ENCODE measurements at places on chromosomes 1 and 21.

GRCh38 chr1:29974316-29974724 is 738.0 kb downstream of the PTPRU start:
- DNase-seq = peak; percentile 73

- no peak for DNase-seq
Observed at GRCh38 chr21:32308696-32309095, 10.0 kb downstream of the MRAP start.

GRCh38 chr21:42489991-42490390 is 6.0 kb downstream of the RSPH1 start:
- DNase-seq = no peak

- no peak for DNase-seq
Observed at GRCh38 chr21:41689289-41689583, 77.6 kb downstream of the RIPK4 start.

GRCh38 chr1:117857418-117857817 is 72.0 kb downstream of the GDAP2 start:
- no peak for DNase-seq

DNA sequence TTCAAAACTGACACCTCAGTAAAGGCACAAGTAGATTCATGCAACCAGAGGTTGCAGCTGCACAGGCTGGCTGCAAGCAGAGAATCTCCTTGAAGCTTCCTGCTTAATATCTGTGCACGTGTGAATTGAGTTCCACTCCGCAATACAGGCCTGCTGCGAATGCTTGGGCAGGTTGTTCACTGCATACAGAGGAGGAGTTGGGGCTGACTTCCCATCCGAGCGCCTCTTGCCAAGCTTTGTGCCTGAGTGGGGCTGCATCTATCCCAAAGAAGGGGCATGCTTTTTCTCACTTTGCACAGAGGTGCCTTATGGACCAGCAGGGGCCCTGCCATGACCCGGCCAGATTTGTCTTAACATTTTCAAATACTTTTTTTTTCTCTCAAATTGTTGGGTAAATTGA is 17.9 kb upstream of the PADI1 start:
- DNase-seq = no peak

GRCh38 chr21:39611551-39612190 is 1.1 kb upstream of the B3GALT5 start:
- DNase-seq = peak; percentile 5

GRCh38 chr1:35930593-35931445 is at the start of gene AGO3:
Gene AGO3, plus strand, starts transcription at chr1:35931105. Its CDS starts 322 bp downstream, at chr1:35931427.
- DNase-seq = peak; percentile 74

- no peak for DNase-seq
Observed at GRCh38 chr1:220811695-220812094, 25.0 kb downstream of the MTARC1 start.

DNA sequence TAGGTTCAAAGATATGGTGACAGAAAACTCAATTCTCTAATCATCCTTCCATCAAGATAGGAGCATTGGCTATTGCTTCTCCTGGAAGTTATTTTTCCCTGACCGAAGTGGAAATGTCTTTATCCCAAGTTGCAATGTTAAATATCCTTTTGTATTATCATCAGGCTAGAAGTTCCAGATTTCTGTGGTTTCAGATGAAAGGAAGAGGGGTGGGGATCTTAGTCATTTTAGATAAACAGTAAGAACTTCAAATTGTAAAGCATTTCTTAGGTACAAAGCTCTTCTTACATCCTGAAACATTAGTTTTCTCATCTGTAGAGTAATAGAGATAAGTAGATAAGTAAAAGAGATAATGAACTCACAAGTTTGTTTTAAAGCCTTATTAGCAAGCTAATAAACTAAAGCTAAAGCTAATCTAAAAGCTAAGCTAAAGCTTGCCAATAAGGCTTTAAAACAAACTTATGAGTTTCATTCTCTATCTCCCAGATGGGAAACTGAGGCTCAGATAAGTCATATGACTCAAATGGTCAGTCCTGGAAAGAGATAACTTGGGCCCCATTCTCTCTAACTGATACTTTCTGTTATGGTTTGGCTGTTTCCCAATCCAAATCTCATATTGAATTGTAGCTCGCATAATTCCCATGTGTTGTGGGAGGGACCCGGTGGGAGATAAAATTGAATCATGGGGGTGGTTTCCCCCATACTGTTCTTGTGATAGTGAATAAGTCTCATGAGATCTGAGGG is 99.2 kb upstream of the KCNK2 start:
- peak; percentile 45 for DNase-seq

DNA sequence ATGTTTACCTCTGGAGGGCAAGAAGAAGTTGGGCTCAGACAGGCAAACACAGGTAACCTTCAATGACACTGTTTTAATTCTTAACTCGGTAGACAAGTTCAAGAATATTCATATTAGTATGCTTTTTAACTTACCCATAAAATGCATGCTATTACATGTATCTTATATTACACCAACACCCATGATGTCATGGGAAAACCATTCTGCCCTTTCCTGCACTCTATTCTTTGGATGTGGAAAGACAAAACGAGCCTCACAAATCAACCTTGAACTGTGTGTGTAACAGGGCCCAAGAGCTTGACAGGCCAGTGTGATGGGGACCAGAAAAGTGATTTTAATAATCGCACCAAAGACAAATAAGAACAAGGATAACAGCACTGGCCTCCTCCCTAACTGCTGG is 22.6 kb upstream of the RAP1GAP start:
- DNase-seq = no peak

GRCh38 chr1:233097959-233098580 is 147.7 kb downstream of the NTPCR start:
- DNase-seq = no peak

DNA sequence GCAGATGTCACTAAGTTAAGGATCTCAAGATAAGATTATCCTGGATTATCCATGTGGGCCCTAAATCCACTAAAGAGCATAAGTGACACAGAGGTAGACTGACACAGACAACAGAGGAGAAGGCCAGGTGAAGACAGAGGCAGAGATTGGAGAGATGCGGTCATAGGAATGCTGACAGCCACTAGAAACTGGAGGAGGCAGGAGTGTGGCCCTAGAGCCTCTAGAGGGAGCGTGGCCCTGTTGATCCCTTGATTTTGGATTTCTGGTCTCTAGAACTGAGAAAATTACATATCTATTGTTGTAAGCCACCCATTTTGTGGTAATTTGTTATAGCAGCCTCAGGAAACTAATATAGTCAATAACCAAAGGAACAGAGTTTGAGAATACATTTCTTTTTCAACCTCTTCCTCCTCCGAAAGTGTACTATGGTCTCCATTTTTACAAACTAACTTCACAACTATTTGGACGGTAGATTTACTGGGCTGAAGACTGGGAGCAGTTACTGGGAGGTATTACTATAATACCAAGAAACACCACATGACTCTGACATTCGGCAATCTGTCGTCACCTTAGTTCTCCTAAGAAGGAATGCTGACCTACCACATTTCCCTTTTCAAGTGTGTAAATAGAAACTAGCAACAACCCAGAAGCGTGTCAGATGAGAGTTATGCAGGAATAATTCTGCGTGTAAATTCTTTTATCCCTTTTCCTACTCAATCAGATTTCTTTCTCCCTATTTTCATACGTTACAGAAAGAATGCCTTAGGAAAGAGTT is 116.0 kb upstream of the ZNHIT6 start:
- DNase-seq = no peak

- peak; percentile 88 for DNase-seq
Observed at GRCh38 chr1:214993419-214993818, 89.1 kb upstream of the KCNK2 start.

DNA sequence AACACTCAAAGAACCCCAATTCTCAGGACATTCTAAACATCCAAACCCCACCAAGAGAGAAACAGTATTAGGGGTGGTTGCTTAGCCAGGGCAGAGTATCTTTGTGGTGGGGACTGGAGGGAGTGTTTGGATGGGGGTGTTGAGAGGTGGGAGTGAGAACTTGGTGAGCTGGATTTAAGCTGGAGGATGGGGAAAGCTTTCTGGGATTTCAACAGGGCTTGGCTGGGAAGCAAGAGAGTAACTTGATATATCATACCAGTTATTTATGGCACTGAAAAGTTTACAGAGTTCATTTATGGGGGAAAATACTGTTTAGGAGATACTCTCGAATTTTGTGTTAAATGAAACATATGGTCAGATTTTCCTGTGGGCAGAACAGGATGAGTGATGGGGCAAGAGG is 6.8 kb upstream of the CNIH3 start:
- no peak for DNase-seq

DNA sequence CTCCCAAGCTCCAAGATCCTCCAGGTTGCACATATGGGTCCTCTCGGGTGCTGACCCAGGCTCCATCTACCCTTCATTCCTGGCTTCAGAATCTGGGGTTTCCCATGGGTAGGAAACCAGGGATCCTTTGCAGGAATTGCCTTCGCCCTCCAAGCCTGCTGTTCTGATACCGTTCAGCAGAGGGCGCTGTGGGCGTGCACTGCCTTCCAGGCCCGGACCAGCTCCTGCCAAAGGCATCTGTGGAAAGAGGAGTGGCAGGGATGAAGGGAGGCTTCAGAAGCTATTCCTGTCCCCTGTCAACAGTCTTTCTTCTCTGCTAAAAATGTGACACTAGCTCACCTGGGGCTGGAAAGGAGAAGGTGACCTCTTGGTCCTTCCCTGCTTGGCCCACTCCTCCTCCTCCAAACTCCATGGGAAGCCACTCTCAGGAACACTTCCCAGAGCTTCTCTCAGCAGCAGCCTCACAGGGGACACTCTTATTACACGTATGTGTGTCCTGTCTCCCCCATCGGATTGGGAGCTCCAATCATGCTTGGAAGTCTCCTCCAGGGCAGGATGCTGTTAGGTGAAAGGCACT is 71.2 kb downstream of the VWA5B1 start:
- peak; percentile 42 for DNase-seq

GRCh38 chr1:9086796-9087195 is 17.4 kb upstream of the SLC2A5 start:
- DNase-seq = peak; percentile 43

- no peak for DNase-seq
Observed at GRCh38 chr1:245810789-245811337, 656.1 kb downstream of the KIF26B start.

GRCh38 chr1:167330601-167331293 is 110.1 kb downstream of the POU2F1 start:
- no peak for DNase-seq

DNA sequence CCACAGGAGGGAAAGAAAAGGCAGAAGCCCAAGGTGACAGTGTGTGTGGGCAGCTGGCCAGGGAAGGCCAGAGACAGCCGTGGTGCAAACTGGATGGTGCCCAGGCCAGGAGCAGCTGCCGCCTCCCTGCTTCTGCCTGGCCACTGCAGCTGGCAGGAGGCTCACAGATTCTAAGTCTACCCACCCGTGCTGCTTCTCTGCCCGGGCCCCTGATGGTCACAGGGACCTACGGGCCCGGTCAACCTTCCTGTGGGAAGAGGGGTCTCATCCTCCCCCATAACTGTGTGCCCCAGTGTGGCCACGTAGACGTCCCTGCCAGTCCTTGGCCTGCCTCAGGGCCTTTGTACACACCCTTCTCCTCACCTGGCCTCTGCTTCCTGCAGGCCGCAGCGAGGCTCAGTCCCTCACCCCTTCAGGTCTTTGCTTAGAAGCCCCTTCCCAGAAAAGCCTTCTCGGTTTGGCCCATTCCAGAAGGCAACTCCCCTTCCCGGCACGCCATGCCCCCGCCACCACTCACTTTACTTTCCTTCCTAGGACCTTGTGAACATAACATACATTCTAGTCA is 192.6 kb upstream of the AJAP1 start:
- DNase-seq = no peak

- DNase-seq = no peak
Observed at GRCh38 chr21:16789636-16790035, 723.2 kb upstream of the CXADR start.

GRCh38 chr1:23980728-23981070 is 572 bp upstream of the SRSF10 start:
- DNase-seq = peak; percentile 31

- no peak for DNase-seq
Observed at GRCh38 chr1:50393522-50394120, 29.6 kb downstream of the DMRTA2 start.

DNA sequence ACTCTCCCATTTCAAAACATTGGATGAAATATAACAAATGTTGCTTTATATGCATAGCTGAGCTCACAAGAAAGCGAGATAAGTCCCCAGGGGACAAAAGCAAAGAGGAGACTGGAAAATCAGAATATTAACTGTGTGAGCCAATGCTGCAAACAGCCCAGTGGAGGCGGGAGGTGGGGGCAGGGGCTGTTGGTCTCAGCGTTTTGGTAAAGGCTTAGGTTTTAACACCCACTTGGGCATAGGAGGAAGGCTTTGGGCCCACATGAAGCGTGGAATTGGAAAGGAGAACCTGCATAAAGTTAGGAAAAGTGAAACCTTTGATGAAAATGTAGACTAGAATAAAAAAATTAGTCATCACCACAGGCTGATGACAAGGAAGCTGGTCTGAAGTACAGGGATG is 30.2 kb upstream of the SMIM12 start:
- no peak for DNase-seq

DNA sequence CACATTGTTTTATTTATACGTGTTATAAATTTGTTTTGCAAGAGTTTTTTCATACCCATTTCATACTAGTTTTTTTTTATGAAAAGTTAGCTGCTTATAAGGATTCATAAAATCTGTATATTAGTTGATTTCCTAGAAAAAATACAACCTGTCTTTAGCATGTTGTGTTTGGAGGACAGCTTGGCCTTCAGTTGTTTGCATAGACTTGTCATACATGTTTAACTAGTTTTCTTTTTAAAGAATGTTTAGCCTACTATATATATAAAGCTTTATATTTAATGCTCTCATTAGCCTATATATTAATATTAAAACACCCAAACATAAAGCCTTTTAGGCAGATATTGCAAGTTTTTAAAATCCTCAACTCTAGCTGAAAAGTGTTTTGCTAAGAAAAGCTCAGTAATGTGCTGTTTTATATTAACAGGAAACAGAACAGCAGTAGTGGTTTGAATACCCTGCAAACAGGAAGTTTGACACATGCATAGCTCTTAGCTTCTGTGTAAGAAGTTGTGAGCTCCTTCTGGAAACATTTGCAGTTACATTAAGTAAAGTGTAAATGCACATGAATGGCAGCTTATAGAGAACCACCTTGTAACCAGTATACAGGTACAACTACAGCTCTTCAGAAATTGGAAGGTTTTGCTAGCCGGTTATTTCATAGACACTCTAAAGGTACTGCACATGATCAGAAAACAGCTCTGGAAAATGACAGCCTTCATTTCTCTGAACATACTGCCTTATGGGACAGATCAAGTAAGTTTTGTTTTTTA is at the start of gene PRKACB:
PRKACB (plus strand) TSS at position 476 of the 770 bp plus-strand sequence; CDS start at position 567, 91 bp downstream.
- peak; percentile 44 for DNase-seq
